ENCODE measurements at places on chromosomes 1 and 21. TPM values are rescaled to one million over a fixed set of nuclear protein-coding genes. Genes with fewer than 3 reads are reported as not detected.

- H3K27ac ChIP-seq: no peak overlapping the region
- DNase-seq: no peak
- H3K27me3 ChIP-seq: no peaks in the 10 kb centered on the region
- H3K4me1 ChIP-seq: no peaks in the 10 kb centered on the region
- peaks cover 22% of the 10 kb centered on the region for H3K36me3 ChIP-seq
- H3K4me3 ChIP-seq: no peak overlapping the region
Measured at GRCh38 chr1:12416101-12416500, 186.3 kb downstream of the VPS13D start.

GRCh38 chr1:30884723-30885122 is 23.8 kb downstream of the SDC3 start:
- no peaks in the 10 kb centered on the region for H3K27me3 ChIP-seq
- H3K4me3 ChIP-seq: no peak overlapping the region
- DNase-seq: no peak

- no peak overlapping the region for H3K4me3 ChIP-seq
- H3K36me3 ChIP-seq: no peaks in the 10 kb centered on the region
- no peak overlapping the region for H3K27ac ChIP-seq
- DNase-seq: no peak
Measured at GRCh38 chr21:45885597-45885929, 96.0 kb upstream of the COL6A1 start.

DNA sequence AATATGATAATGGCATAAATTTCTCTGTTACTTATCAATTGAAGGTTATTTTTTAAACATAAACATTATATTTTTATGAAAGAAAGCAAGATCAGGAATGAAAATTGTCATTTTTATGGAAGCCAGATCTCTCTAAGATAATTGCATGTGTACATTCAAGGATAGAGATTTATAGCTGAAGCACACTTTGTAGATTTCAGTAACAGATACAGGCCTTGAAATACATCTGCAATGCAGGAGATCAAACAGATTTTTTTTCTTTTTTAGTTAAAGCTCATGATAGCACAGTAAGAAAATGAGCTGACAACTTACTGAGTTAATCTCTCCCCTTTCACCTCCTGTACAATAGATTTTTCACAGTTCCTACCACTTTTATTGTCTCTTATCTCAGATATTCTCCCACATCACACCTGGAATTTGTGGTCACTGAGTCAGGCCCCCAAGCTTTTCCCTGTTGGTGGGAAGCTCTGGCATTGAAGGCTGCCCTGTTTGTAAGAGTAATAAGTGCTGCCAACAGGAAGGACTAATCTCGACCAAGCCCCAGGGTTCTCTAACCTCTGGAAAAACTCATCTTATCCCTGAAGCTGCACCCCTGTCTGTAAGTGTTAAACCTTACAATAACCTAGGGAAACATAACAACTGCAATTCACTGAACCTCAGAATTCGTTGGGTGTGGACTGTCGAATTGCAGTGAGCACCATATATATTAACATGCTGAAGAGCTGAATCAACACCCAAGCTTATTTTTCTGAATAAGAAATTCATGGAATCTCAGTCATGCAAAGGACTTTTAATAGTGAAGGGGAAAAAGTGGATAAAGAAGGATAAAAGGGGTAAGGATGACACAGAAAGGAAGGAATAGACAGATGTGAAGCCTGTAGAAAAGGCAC is 599.0 kb downstream of the LMO4 start:
- no peaks in the 10 kb centered on the region for H3K4me1 ChIP-seq
- no peak overlapping the region for H3K4me3 ChIP-seq
- no peaks in the 10 kb centered on the region for H3K27me3 ChIP-seq
- no peak overlapping the region for H3K27ac ChIP-seq
- no peak for DNase-seq

- no peaks in the 10 kb centered on the region for H3K27me3 ChIP-seq
- no peak for DNase-seq
- no peaks in the 10 kb centered on the region for H3K36me3 ChIP-seq
- H3K4me3 ChIP-seq: no peak overlapping the region
- H3K27ac ChIP-seq: no peak overlapping the region
Measured at GRCh38 chr1:233364695-233365539, 37.4 kb downstream of the MAP3K21 start.

DNA sequence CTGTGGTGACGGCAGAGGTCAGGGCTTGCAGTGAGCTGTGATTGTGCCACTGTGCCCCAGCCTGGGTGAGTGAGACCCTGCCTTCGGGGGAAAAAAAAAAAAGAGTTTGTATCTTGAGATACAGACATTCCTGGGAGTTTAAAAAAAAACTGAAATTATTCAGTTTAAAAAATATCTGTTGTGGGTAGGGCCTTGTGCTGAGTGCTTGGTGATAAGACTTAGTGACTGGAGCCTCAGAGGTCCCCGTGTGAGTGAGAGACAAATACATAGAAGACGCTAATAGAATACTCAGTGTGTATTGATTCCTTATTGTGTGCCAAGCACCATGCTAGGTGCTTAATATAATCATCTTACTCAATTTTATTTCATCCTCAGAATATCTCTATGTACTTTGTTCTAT is 22.7 kb downstream of the DDI2 start:
- no peaks in the 10 kb centered on the region for H3K27me3 ChIP-seq
- no peak for DNase-seq
- H3K4me3 ChIP-seq: no peak overlapping the region
- peaks cover 58% of the 10 kb centered on the region for H3K36me3 ChIP-seq

Gene SH2D5
- total RNA-seq: 0.54 TPM

Gene IL6R
- 43.0 TPM for total RNA-seq

Gene RGS8
- 3.6 TPM for total RNA-seq

Gene RGS16
- 3.2 TPM for total RNA-seq
